ENCODE measurements at places on chromosomes 7 and 10.

DNA sequence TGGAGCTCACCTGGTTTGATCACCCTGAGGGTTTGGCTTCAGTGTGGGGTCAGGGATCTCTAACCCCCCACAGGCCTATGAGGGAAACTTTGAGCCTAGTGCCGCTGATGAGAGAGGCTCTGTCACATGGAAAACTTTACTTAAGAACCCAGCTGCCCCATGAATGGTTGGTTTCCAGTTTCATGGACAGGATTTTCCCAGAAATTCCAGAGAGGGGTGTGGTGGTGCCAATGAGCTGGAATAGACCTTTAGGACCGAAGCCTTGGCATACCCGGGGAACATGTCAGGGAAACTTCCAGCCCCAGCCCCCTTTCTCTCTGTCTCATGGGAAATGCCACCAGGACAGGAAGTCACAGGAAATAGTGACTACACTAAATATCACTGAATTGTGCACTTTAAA lies 36.9 kb downstream of the AKR1B1 start:
- no peak for DNase-seq

GRCh38 chr7:94240902-94241301 lies 153.8 kb upstream of the COL1A2 start:
- DNase-seq, result no peak

- no peak for DNase-seq
Observed at GRCh38 chr7:51010534-51010933, 227.8 kb upstream of the GRB10 start.

- DNase-seq, result peak; percentile 73
Observed at GRCh38 chr10:117543225-117544003, 868 bp downstream of the EMX2 start.

DNA sequence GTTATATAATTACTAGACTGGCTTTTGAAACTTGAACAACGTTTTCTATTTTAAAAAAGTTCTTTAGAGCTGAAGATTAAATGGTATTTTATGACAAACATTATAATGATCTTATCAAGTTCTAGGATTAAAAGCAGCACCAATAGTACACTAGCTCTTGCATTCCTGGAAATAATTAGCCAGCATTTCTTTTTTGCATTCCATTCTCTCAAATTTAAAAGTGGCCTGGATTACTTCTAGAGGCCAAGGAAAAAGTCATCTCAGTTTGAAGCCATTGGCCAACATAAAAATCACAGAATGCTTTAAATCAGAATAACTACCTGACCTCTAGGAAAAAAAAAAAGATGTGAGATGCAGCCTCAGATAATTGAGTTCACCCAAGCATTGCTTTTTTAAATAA lies 1326.4 kb upstream of the SORCS1 start:
- no peak for DNase-seq

- no peak for DNase-seq
Observed at GRCh38 chr10:119734396-119735332, 8.8 kb downstream of the INPP5F start.

DNA sequence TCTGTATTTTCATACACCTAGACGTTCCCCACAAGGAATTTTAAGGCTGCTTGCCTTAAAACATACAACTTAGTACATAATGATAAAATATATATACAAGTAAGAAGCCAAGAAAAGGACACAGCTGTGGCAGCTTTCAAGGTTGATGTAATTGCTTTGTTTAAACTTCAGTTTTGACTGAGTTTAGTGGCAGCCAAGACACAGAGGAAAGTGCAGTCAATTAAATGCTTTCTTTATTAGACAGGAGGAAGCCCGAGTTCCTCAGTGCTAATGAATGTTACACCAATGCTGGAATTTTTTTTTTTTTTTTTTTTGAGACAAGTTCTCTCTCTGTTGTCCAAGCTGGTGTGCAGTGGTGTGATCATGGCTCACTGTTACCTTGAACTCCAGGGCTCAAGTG lies 11.2 kb upstream of the STK31 start:
- DNase-seq, result no peak

DNA sequence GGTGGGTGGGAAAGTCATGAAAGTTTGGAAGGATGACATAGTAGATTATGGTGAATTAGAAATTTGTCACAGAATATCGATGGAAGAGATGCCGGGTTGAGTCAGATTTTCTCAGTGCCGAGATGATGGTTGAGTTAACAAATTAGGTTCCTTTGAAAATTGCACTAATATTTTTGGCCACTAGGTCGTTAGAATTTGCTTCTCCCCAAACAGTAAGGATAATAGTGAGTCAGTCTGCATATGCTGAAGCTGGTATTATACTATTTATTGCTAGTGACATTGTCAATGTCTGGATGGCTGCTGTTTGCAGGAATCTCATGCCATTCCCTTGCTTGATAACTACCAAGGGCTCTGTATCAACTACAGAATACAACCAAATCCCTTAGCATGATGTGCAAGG lies 37.7 kb upstream of the MINDY3 start:
- no peak for DNase-seq

- no peak for DNase-seq
Observed at GRCh38 chr10:12559578-12560178, 210.3 kb downstream of the CAMK1D start.

- no peak for DNase-seq
Observed at GRCh38 chr7:110685899-110686298, 405.0 kb upstream of the LRRN3 start.

DNA sequence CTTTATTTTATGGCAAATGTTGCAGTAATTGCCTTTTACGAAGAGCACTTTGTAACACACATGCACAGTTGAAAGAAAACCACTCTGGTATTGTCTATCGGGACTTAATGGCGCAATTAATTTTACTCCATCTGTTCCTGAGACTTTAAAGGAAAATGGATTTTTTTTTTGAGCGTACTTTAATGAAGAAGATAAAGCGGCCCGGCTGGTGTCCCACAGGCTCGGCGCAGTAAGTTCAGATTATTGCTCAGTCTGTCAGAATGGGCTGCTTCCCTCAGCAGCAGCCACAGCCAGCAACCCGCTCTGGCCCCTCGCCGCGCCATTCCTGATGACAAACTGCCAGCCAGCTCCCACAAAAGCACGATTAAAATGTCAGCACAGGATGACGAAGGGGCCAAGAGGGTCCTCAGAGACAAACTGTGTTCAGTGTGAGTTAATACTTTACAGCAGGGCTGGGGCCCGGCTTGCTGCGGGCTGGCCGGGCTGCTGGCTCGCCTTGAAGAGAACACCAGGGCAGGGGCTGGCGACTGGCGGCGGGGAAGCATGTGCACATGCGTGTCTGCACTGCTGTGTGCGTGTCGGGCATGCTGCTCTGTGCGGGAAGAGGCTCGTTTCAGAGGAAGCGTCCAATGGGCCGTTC lies 501.0 kb upstream of the GALNT17 start:
- DNase-seq, result no peak

DNA sequence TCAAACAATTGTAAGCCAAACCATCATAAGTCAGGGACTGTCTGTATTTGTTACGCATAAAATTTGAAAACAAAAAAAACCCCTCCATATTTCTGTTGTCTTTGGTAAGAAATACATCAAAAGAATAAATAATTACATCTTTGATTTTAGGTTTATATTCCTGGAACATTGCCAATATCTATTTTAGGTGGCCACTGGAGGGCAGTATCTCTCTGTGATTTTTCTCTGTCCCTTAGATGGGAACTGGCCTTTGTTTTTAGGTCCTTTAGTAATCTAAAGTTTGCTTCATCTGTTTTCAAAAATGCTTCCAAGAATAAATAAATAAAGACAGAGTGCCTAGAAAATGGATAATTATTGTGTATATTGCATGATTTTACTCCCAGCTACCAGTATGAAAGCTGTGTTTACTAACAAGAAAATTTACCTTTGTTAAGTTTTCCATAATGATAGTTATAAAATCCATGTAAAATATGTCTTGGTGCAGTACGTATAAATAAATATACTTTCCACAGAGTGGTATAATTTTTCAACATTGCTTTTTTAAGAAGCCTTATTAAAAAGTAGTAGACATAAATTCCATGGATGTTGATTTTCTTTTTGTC lies 64.2 kb downstream of the PHYHIPL start:
- DNase-seq, result no peak

DNA sequence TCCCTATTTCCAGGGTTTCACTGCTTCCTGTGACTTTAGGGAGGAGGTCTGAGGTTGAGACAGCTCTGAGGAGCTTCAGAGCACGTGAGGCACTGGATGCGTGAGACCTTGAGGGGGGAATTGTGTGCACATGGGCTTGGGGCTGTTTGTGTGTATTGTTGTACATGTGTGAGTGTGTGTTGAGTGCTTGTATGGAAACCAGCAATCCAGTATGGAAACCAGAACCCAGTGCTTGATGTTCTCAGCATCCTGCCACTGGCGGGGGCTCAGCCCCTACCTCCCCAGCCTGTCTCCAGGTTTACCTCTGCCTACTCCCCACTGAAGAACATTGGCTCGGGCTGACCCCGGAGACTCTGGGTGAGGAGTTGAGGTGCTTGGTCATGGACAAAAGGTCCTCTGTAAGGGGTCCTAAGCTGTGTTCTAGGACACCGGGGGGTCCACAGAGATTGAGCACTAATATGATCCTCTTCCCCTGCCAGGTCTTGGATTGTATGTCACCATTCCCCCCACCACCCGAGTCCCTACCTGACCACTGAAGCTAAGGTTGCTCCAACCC lies 20.8 kb downstream of the SFTPD start:
- DNase-seq, result no peak

DNA sequence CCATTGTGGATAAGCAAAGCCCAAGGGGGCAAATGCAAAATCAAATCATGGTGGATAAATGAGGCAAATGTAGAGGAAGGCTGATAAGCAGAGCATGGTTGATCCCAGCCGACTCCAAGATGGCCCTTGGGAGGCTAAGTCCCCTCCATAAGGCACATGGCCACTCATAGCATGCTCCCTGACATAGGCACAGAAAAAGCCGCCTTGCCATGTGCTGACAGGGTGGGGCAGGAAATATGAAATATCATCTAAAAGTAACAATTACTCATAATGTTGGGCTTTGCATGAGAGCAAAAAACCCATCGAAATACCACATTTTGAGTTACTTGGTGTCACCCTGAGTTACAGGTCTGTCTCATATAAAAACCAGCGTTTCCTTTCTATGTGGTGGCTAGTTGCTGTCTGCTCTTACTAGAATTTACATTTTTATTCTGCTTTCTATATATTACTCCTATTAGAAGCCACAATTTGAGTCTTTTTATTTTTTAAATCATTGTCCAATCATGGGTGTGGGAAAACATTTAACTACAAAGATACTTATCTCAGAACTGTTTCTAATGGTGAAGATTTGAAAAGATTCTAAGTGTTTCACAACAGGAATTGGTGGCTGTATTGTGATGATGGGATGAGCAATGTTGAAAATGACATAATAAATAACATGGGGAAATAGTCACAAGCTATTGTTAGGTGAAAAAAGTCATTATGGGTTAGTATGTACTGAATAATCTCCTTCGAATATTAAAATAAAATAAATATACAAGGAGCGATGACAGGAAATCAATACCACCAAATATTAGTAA lies 102.7 kb downstream of the CUBN start:
- no peak for DNase-seq

- DNase-seq, result no peak
Observed at GRCh38 chr10:68992636-68993440, 4.2 kb downstream of the KIFBP start.

GRCh38 chr10:3421537-3422257 lies 249.1 kb upstream of the PITRM1 start:
- no peak for DNase-seq

DNA sequence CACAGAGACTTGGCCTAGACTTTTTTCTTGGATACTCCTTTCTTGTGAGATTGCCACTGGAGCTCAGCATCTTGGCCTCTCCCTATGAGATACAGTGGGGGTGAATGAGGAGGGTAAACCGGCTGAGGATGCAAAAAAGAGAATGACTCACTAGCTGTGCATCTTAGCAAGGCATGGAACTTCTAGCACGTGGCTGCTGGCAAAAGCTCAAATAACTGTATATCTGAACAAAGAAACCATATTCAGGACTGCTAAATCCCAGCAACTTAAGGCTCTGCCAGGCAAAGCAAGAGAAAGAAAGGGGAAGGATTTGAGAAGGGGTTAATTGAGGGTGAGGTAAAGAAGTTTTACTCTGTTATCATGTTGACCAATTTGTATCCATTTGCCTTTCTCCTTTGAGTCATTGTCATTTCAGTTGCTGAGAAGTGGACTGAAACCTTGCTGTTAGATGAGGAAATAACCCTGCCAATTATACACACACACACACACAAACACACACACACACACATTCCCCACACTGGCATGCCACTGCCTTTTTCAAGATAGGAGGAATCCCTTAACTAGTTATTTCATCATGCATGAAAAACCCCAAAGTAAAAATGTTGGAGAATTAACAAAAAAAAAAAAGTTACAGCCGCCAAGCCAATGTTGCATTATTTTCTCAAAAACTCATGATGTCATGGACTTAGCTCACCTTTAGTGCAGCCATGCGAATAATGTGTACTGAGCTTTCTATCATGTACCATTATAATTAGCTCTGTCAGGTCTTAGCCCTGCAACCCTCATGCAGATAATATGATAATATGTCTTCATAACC lies 997.3 kb downstream of the LRMDA start:
- DNase-seq, result no peak

GRCh38 chr10:31926160-31926559 lies 2.5 kb downstream of the ARHGAP12 start:
- DNase-seq, result no peak

GRCh38 chr10:33459602-33460001 lies 125.1 kb upstream of the NRP1 start:
- DNase-seq, result no peak
